Lower leg skin (tissue), 4 donors: ENCODE measurements at places on chromosomes 12 and 14. TPM values are rescaled to one million over a fixed set of nuclear protein-coding genes. Genes with fewer than 3 reads are reported as not detected.

The TAS2R7 gene
- not detected for total RNA-seq

The ARMH4 gene
- 3.1 TPM for total RNA-seq

The ATP2A2 gene
- total RNA-seq, result 101 TPM

The SIVA1 gene
- total RNA-seq, result 162 TPM

The PPP2R3C gene
- 20.8 TPM for total RNA-seq

The TAS2R50 gene
- not detected for total RNA-seq

The RHEBL1 gene
- 2.1 TPM for total RNA-seq

The PWP1 gene
- total RNA-seq, result 47.5 TPM

The P2RX2 gene
- total RNA-seq, result not detected

The NYNRIN gene
- total RNA-seq, result 23.0 TPM

The ACSS3 gene
- 3.0 TPM for total RNA-seq

The HOXC12 gene
- 6.8 TPM for total RNA-seq

The LGR5 gene
- total RNA-seq, result 1.1 TPM

The RNASE4 gene
- total RNA-seq, result 102 TPM

The RIPK3 gene
- 7.0 TPM for total RNA-seq

The FOXN4 gene
- not detected for total RNA-seq

The NPFF gene
- not detected for total RNA-seq

The KLRC3 gene
- total RNA-seq, result not detected

The GAPDH gene
- 1,196 TPM for total RNA-seq

The PIANP gene
- total RNA-seq, result not detected

The CPNE8 gene
- total RNA-seq, result 20.2 TPM

The ETFRF1 gene
- 26.1 TPM for total RNA-seq

The EML1 gene
- 20.8 TPM for total RNA-seq

The TRAFD1 gene
- total RNA-seq, result 46.3 TPM

The PELI2 gene
- 17.0 TPM for total RNA-seq

The BHLHE41 gene
- total RNA-seq, result 4.9 TPM

The NOS1 gene
- total RNA-seq, result 7.1 TPM

The SYNDIG1L gene
- total RNA-seq, result 0.69 TPM

The BRMS1L gene
- total RNA-seq, result 2.7 TPM

The DNM1L gene
- total RNA-seq, result 45.1 TPM

The B4GALNT3 gene
- 65.4 TPM for total RNA-seq

The SLC4A8 gene
- total RNA-seq, result 0.13 TPM

The RBMS2 gene
- total RNA-seq, result 12.7 TPM

The RNASE7 gene
- total RNA-seq, result 58.3 TPM

The KRT80 gene
- 349 TPM for total RNA-seq

The PYM1 gene
- total RNA-seq, result 63.7 TPM

The TTC5 gene
- total RNA-seq, result 15.5 TPM

The KCNMB4 gene
- 3.2 TPM for total RNA-seq

The C12orf54 gene
- not detected for total RNA-seq

The SAMD15 gene
- 0.64 TPM for total RNA-seq

The AMN gene
- total RNA-seq, result 22.1 TPM

The SOAT2 gene
- 0.26 TPM for total RNA-seq

The CIROP gene
- total RNA-seq, result not detected

The MYH6 gene
- not detected for total RNA-seq

The PPP1R36 gene
- total RNA-seq, result 1.7 TPM

The SLC16A7 gene
- total RNA-seq, result 28.9 TPM

The DPPA3 gene
- total RNA-seq, result not detected

The WSCD2 gene
- 0.63 TPM for total RNA-seq

The FAM90A1 gene
- total RNA-seq, result not detected

The KLRC2 gene
- not detected for total RNA-seq

The MAGOHB gene
- 9.5 TPM for total RNA-seq

The TESPA1 gene
- not detected for total RNA-seq
